Activated CD8-positive, alpha-beta memory T cell treated with anti-CD3 and anti-CD28 coated beads for 1 hour (primary cell): ENCODE measurements at places on chromosomes 4 and X.

DNA sequence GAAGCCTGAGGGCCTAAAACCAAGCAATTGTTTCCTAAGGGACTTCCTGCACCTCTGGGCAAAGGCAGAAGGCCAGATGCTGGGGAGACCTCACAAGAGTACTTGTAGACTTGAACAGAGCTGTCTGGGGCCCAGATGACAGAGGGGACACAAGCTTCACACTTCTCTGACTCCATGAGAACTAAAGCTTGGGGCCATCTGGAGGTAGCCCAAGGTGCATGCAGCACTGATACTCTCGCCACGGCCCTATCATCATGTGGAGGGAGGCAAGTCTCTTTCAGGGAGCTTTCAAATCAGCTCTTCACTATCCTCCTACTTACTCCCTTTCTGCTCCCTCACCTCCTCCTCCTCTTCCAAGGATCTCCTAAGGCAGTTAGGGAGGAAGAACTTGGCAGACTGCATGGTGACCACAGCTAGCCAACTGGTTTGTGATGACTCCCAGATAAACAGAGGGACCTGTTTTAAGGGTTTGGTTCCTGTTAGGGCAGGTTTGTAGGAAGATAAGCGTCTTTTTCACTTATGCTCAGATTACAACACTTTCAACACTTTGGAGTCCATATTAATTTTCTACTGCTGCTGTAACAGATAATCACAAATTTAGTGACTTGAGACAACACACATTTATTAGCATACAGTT is 23.8 kb downstream of the MSL3 start:
- DNase-seq = no peak

GRCh38 chr4:121226362-121226761 is 62.2 kb upstream of the TNIP3 start:
- DNase-seq = no peak

DNA sequence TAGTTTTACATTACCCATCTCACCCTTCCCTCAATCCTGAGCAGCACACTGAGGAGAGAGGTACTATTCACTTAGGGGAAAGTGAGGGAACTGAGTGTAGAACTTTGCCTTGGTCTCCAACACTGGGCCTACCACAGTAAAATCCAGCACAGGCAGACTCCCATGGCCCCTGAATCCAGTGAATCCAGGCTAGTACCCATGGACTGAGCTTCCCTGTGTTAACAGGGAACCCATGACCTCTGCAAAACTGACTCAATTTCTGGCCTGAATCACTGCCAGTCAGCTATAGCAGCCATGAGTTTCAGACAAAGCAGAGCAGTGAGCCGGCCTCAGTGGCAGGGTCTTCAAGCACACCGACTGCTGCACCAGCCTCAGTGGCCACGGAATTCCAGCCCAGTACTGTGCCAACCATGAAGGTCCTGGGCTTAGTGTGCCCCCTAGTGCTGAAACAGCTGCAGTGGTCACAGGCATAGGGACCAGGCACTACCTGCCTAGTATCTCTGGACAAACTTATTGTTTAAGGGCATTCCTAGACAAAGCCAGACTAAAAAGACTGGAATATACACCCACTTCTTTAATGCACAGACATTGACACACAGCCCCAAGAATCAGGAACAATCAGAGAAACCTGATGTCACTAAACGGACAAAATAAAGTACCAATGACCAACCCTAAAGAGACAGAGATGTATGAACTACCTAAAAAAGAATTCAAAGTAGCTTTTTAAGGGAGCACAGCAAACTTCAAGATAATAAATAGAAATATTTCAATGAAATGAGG is 127.4 kb upstream of the RPL34 start:
- DNase-seq = no peak

DNA sequence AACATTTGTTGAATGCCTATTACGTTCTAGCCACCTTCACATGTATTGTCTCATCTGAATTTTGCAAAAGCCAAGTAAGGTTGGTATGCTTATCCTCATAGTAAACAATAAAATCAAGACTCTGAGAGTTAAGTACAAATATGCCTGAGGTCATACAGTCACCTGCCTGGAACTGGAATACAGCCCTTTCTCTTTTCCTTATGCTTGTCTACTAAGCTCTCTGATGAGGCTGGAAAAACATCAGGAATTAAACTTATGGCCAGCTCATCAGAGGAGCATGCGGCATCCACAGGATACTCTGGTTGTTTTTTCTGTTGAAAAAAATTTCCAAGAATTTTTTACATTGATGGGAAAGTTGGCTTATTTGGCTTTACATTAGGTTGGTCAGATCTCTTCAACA is 35.5 kb downstream of the NCAPG start:
- DNase-seq = no peak

DNA sequence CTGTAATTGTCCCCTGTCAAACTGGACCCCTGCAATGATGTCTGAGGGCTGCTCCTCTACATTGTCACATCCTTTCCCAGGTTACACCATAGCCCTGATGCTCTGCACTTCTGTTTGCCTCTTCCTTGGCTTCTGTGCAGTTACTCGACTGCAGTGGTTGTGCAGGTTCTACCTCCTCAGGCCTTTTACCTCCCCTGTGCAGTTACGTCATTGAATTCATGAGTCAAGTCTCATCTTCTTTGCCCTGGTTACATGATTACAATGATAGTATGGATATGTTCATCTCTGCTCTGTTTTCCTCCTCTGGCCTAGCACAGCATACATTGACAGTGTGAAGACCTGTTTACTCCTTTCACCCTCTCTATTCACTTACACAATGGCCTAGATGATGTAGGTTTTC is 83.2 kb downstream of the FAM47B start:
- no peak for DNase-seq

DNA sequence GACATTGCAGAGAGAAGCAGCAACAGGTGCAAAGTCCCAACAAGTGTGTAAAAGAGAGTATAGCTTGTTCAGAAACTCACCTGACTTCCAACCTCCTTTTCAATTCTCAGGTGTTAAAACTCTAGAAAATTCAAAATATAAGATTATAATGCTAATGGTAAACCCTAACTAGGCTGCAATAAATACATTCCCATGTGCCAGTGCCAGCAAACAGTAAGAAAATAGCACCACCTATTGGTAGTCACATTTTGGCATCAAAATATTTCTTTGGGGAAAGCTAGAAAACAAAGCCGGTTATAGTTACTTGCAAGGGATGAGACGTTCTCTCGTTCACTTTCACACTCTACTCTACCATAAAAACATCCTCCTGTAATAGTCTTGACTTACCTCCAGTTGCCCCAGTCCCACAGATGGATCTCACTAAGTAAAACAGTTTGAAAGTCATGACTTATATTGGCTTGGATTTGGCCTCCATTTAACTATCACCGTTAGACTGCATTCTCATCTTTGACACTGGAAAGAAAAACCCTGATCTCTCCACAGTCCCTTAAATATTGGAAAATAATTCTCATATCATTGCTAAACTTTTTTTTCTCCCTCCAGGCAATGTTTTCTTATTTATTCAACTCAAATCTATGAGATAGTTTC is 9.6 kb downstream of the BMP3 start:
- no peak for DNase-seq

DNA sequence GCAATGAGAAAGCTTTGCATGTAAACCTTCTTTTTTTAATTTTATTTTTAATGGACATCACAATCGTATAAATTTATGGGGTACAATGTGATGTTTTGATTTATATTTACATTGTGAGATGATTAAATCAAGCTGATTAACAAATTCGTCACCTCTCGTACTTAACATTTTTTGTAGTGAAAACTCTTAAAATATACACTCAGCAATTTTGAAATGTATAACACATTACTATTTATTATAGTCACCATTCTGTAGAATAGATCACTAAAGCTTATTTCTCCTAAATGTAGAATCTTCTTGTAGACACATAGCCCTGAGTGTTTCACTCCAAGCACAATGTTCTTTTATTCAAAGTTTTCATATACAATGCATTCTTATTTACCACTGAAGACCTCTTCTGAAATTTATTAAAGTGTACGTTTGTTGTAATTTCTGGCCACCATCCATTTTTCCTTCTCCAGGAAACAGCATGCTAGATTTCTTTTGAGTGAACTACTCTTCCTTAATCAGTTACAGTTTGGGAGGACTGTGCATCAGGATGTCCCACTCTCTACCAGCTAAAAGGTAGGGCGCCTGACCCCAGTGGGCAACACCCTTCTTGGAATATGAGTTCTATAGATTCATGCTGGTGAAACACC is 4.4 kb upstream of the RBBP7 start:
- DNase-seq = no peak

- DNase-seq = no peak
Observed at GRCh38 chrX:96989830-96990571, 106.3 kb downstream of the RPA4 start.

DNA sequence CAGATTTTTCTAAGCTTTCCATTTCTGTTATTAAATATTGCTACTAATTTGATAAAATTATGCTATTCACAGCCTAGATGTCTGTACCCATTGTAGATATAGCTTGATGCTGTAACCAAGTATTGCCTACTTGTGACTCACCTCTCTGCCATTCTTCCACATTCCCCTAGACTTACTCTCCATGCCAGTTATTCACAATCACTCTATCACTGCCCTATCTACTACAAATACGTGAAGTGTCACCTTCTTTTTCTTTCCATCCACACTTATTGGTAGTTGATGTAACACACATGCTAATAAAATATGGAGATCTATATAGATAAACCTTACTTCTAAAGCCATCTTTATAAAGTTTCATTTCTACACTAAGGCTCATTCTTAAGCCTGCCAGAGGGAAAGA is 179.4 kb upstream of the PACRGL start:
- DNase-seq = no peak

DNA sequence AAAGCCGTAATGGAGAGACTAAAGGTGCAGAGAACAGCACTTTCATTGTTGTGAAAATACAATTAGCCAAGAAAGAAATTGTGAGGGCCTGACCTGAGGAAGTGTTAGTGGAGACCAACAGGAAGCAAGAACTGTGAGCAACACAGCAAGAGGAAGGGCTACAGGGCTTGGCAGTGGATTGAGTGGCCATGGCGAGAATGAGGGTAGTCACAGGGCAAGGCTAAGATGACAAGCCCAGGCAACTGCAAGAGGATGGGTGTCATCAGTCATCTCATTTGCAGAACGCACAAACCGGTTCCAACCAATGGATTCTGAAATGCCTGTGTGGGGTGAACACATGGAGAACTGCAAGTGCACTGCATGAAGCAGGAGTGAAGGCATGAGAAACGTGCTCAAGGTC is 3.6 kb downstream of the SLC10A6 start:
- no peak for DNase-seq

DNA sequence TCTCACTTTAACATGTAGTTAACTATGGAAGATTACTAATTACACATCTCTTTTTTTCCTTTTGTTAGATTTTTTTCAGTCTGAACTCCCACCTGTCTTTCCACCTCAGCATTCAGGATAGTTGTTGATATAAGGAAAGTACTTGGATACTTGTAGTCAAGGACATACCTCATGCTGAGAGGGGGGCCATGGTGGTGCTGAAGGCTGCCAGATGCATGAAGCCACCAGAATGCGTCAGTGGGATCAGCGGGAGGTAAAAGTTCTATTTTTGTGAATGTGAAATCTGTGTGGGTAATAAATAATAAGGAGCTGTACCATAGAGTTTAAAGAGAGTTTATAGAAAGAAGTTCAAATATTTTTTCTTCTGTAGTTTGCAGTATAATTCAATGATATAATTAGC is 13.1 kb upstream of the NDST4 start:
- DNase-seq = no peak

GRCh38 chr4:108426493-108426892 is 193.9 kb upstream of the RPL34 start:
- DNase-seq = no peak

GRCh38 chrX:150903110-150903508 is 4.6 kb upstream of the CD99L2 start:
- DNase-seq = no peak

- DNase-seq = no peak
Observed at GRCh38 chrX:101642093-101642492, 17.6 kb downstream of the ARMCX2 start.

DNA sequence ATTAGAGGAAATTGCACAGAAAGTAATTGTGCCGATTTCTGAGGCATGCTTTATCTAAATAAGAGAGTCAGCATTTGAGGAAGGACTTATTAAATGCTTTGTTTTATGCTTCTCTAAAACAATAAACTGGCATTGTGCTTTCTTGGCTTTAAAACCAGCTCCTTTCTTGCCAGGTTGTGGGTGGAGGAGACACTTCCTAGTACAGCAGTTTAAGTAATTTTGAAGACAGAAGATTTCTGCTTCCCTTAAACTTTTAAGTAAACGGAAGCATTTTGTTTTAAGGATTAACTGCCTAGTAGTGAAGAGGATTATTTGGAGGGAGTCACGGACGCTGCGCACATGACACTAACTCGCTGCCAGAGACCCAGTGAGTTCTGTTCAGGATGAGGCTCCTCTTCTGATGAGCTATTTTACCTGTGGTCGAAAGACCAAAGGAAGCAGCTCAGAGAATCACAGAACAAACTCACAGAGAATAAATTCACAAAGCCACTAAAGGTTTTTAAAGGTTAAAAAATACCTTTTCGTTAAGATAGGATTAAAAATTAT is 169.5 kb downstream of the TLL1 start:
- no peak for DNase-seq

GRCh38 chr4:64911846-64912245 is 502.6 kb upstream of the TECRL start:
- no peak for DNase-seq

GRCh38 chr4:166594326-166594946 is 639.9 kb downstream of the SPOCK3 start:
- DNase-seq = no peak

DNA sequence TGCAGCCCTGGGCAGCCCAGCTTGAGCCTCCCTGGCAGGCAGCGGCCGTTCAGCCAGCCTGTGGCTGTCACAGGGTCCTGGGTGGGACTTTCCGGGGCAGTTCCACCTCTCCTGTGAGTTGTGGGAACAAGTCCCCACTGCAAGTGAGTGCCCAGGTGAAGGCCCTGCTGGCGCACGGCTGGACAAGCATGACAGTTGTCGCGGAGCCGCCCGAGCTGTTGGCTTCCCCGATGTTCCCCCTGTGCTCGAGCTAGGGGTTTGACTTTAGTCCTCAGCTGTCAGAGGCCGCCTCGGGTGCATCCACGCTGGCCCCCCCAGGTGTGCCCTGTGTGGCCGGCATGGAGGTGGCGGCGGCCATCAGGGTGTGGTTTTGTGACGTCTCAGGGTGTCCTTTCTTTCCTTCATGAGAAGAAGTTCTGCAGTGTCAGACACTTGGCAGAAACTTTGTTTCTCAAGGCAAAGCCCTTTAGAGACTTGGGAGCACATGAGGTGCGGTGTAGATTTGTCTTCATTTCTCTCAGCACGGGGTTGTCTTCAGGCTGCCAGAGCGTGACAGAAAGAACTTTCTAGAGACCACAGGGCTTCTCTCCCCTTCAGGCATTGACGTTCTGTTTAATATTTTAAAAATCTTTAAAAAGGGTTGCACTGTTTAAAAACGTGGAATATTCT is 69.4 kb upstream of the HGFAC start:
- DNase-seq = no peak

GRCh38 chr4:138655286-138655685 is 360.3 kb upstream of the NOCT start:
- no peak for DNase-seq

GRCh38 chrX:1341545-1342184 is 5.1 kb downstream of the IL3RA start:
- DNase-seq = no peak

GRCh38 chrX:150213481-150214030 is 149.6 kb upstream of the MAMLD1 start:
- DNase-seq = no peak

- DNase-seq = no peak
Observed at GRCh38 chr4:115515366-115515765, 401.9 kb upstream of the NDST4 start.
